ENCODE measurements at places on chromosomes 12 and 14. TPM values are rescaled to one million over a fixed set of nuclear protein-coding genes. Genes with fewer than 3 reads are reported as not detected.

The PLEKHD1 gene
- not detected for total RNA-seq

The HAL gene
- total RNA-seq, result 2.3 TPM

DNA sequence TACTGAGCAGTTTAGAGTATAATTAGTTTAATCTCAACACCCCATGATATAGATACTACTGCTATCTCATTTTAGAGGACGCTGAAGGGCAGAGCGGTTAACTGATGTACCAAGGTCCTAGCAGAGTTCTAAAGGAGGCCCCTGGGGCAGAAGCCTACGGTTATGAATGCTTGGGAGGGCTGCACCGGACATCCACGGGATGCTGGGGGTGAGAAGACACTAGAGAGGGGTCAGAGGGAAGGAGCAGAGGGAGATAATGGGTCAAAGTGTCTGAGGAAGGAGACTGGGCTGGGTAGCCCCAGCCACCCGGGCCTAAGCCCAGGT is 1.6 kb upstream of the ACTR6 start:
- DNase-seq, result no peak

GRCh38 chr14:40762685-40763084 is 844.0 kb upstream of the LRFN5 start:
- DNase-seq, result no peak

DNA sequence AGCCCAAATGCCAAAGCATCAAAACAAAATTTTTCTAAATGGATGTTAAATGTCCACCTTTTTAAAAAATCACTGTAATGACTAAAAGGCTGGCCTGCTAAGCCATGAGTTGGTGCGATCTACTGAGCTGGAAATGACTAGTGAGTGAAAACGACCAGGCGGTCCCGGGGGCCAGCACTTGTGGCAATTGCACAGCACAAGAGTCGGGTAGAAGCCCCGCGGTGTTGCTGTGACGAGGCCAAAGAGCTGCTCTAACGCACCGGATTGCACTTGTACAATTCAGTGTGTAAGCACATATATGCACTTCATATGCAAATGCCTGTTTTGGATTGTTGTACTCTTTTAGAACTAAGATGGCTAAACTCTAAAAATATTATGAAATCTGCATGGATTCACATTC is 64.1 kb upstream of the DYNC1H1 start:
- no peak for DNase-seq

- no peak for DNase-seq
Measured at GRCh38 chr14:89650077-89650978, 233.3 kb upstream of the FOXN3 start.

GRCh38 chr14:90695997-90696660 is 120.1 kb downstream of the TTC7B start:
- DNase-seq, result peak; percentile 35

DNA sequence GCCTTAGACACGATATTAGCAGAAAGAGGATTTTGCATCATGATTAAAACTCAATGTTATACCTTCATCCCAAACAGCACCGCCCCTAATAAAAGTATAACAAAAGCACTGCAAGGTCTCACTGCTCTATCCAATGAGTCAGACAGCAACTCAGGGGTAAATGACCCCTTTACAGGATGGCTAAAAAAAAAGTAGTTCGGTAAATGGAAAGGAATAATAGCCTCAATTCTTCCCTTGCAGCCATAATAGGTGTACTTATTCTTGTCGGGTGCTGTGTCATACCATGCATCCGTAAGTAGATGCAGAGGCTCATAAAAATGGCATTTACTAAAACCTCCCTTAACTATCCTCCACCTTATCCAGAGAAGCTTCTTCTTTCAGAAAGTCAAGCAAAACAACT is 53.9 kb upstream of the AP4S1 start:
- DNase-seq, result no peak

GRCh38 chr12:104816845-104817503 is 141.1 kb downstream of the SLC41A2 start:
- DNase-seq, result no peak

- DNase-seq, result no peak
Measured at GRCh38 chr12:27498149-27498548, 25.9 kb upstream of the PPFIBP1 start.

GRCh38 chr14:103160321-103161053 is 37.2 kb downstream of the TNFAIP2 start:
- DNase-seq, result no peak

DNA sequence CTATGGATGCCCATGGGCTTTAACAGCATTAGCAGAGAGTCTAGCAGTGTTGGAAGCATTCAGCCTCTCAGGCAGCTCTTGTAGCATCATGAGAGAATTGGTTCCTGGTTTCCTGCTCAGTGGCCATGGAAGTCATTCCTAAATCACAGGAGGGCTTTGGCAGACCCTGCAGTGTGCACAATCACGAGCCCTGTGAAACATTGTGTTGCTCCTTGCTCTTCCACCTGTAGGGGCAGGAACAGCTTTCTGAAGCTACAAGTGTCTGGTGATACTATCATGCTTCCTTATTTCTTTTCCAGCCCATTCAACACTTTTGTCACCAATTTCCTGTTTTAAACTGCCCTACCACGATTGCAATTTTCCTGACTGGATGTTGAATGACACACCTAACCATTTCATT is 402.2 kb upstream of the USP15 start:
- no peak for DNase-seq

Measured in lung (tissue), 17 donors.